ENCODE measurements at places on chromosomes 12 and 14. TPM values are rescaled to one million over a fixed set of nuclear protein-coding genes. Genes with fewer than 3 reads are reported as not detected.

GPX2 gene
- total RNA-seq = not detected

DNA sequence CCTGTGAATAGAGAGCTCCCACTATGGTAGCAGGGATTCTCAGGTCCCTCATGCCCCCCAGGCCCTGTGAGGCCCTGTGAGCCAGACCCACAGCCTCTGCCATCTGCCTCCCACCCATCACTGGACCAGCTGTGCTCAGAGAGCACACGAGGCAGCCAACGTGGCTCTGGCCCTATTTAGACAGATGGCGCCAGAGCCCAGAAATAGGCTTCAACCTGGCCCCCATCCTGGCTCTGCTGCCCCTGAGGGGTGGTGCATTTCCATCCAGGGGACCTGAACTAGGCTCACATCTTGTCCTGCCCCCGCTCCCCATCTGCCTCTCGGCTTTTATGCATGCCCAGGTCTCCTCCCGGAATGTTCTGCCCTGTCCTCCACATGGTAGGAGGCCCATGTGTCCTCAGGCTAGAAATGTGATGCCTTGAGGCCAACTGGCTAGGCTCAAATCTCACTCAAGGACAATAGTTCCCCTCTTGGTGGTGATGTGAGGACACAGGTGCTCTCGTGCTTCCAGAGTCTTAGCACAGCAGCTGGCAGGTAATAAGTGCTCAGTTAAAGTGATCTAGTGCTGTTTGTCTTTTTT, 18.9 kb downstream of the TMEM63C start:
- no peak for ATAC-seq

GRCh38 chr12:70122804-70123203, 120.4 kb upstream of the CNOT2 start:
- no peak for ATAC-seq

DNA sequence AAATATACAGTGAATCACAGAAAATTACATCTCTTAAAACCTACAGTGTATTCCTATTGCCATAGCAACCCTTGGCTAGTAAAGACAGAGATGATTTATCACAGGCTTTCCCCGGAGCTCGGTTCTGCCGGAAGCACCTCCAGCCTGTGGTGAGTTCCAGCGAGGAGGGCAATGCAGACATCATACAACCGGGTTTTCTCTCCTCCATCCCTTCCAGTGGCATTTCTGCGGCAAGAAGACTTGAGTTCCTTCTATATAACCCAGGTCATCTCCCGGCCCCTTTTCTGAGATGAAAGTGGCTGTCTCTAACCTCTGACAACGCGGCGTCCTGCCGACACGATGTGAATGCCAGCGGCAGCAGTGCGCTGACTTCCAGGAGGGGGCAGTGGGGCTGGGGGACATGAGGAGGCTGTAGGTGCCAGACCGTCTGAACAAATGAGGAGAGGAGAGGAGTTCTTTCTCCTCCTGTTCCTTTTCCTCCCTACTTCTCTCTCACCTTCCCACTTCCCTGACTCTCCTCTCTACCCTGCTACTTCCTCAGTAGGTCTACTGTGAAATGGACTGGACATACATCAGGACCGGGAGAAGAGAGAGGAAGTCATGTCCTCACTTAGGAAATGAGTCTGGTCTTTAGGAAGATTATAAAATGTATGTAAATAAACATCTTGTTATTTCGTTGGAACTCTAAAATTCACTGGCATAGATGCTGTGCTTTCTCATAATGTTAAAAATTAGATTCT, 68.6 kb upstream of the MAX start:
- peak; percentile 91 for ATAC-seq

KLHL28 gene
- 25.7 TPM for total RNA-seq

DNA sequence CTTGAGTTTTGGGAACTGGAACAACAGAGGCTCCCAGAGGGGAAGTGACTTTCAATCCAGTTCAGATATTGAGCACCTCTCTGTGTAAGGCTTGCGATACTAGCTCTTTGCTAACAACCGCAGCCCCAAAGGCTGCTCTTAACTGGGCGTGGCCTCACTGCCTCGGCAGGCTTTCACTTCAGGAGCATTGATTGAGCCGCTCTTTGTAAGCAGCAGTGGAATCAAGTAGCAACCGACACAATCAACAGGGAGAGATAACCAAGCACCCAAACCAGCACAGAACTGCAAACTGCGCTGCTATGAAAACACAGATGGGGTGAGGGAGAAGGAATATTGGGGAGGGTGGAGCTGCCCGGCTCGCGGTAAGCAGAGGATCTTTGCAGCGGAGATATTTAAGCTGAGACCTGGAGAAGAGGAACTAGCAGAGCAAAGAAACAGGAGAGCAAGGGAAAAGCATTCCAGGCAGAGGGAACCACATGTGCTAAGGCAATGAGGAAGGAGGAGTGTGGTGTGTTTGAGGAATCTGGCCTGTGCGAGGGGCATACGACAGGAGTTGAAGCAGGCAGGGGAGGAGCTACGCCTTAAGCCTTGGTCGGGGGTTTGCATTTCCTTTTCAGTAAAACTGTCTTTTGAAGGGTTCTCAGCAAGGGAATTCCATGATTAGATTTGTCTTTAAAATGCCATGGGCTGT, 17.3 kb upstream of the YY1 start:
- ATAC-seq = peak; percentile 93

DNA sequence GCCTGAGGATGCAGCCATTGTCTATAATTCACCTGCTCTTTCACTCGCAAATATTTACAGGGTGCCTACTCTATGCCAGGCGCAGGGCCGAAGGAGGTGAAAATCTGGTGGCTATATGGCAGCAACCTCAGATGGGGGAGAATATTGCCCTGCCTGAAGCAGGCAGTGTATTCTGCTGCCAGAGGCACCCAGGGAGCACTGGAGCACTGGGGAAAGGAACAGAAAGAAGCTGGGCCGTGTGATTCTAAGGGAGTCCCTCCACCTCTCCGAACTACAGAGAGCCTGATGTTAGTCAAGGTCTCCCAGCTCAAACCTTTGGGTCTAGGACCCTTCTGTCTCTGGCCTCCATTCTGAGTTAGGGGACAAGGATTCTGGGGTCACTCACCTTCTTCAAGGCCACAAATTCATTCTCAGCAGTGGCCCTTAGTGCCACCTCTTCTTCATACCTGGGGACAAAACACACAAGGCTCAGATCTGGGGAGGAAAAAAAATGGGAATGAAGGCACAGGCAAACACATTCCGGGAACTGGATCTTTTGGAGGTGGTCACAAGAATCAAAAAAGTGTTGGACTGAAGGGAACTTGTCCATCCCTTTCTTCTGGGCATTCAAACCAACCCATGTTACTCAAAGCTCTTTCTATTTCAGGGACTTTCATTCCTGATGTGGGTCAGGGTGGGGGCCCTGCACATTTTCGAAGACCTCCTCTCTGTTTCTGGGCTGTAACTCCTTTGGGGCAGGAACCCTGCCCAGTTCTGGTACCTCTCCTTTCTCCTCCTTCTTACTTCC, 19.3 kb upstream of the KRT86 start:
- ATAC-seq = no peak

DTX3 gene
- total RNA-seq = 16.7 TPM

P2RX7 gene
- 3.8 TPM for total RNA-seq

GRCh38 chr12:8890313-8891085, 23.8 kb upstream of the PHC1 start:
- ATAC-seq = peak; percentile 55

SOX5 gene
- total RNA-seq = 1.4 TPM
